ENCODE measurements at places on chromosomes 6 and 20.

GRCh38 chr6:41719436-41720261, 15.8 kb downstream of the TFEB start:
- no peak for DNase-seq

GRCh38 chr6:169253337-169254238, at the start of gene THBS2:
Gene THBS2 (minus strand): TSS chr6:169253846. CDS start chr6:169250784, 3,062 bp downstream.
- DNase-seq: no peak

GRCh38 chr6:70363741-70364493, 49.4 kb upstream of the FAM135A start:
- DNase-seq: no peak

- DNase-seq: no peak
Observed at GRCh38 chr6:84046755-84047154, 13.2 kb downstream of the MRAP2 start.

- DNase-seq: no peak
Observed at GRCh38 chr6:30481211-30481964, 7.9 kb upstream of the HLA-E start.
